ENCODE measurements at places on chromosomes 4 and X.

GRCh38 chr4:37431417-37431743, 186.8 kb downstream of the NWD2 start:
- DNase-seq: no peak

DNA sequence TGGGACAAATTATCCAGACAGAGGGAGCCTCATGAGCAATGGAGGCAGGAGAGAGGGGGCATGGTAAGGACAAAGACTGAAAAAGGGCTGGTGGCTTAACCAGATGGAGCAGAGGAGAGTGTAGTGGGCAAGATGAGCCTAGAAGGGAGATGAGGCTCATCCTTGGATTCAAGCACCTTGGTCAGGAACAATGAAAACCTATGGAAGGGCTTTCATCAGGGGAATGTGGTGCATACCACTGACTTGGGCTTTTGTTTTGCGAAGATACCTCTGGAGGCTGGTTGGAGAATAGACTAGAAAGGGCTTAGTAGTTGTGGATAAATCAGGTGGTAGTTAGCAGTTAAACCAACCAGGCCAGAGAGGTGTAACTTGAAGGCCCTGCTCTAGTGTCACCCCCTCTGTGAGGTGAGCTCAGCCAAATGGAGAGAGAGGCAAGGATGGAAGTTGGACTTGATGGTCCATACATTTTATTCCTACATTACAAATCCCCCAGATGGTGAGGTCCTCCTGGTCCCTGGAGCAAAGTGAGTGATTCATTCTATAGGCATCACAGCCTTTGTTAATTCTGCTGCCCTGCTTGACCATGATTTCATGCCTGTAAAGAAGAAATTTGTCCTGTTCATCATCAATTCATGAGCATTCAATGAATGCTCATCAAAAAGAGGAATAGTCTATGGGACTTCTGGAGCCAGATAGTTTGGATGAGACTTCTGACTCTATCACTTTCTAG, 264.8 kb upstream of the IGFBP7 start:
- DNase-seq: no peak

DNA sequence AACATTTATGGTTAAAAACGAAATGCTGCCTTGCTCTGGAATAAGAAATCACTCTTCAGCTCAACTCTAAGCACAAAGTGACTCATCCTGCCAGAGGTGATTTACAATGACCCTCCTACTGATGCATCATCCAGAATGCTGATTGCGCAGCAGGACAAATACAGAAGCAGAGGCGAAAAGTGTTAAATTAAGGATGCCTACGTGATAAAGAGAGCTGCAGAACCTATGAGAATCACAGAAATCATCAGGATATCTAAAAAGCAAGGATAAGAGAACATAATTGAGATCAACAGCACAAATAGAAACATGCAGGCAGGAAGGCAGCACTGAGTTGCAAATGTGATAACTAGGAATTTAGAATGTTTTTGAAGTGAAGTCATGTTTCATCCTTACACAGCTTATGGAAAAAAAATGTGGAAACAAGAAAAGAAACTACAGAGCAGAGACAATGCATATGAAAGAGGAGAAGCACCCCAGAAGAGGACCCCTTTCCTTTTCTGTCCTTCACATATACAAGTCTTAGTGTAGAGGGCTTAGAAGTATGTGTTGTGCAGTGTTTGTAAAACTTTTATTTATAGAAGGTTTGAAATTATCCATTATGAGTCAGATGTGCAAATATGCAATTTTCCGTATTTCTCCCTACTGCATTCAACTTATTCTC, 188.4 kb downstream of the SLC7A11 start:
- DNase-seq: no peak

DNA sequence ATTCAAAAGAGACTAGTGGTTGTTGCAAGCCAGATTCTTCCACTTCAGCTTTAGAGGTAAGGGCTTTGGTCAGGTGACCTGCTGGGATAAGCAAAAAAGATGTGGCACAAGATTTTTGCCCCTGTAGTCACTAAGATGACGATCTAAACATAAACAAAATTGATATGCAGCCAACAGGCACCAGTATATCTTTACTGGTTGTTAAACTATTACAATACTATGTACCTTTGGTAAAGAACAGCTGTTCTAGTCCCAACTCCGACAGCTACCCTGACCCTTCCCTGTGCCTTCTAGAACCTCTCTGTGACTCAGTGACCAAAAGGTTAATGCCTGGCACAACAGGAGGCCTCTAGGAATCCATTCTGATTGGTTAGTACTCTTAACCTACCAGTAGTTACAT, 59.6 kb downstream of the MGST2 start:
- no peak for DNase-seq

DNA sequence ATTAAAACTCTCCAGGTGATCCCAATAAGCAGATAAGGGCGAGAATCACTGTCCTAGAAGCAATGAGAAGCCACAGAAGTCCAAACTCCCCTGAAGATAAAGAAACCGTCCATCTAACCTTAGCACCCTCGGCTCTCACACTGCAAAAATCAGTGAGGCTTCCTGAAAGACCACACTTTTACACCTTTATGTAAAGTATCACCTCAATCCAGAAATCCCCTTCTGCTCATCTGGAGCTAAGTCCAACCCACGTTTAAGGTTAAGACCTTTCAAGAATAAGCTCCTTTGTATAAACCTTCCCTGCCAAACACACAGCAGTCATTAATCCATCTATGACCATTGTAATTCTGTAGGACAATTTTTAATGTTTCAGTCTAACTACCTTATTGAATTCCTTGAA, 41.7 kb downstream of the LIN54 start:
- no peak for DNase-seq
